ENCODE measurements at places on chromosomes 3 and 15. TPM values are rescaled to one million over a fixed set of nuclear protein-coding genes. Genes with fewer than 3 reads are reported as not detected.

RFT1 gene
- total RNA-seq, result 9.0 TPM

SOX14 gene
- not detected for total RNA-seq

PLCH1 gene
- total RNA-seq, result 14.2 TPM

DPH3 gene
- 20.0 TPM for total RNA-seq

CFAP44 gene
- total RNA-seq, result 1.9 TPM

ACTC1 gene
- total RNA-seq, result under 0.01 TPM

SLC6A20 gene
- not detected for total RNA-seq

CKMT1B gene
- total RNA-seq, result not detected

HIGD2B gene
- 0.32 TPM for total RNA-seq

RASL12 gene
- under 0.01 TPM for total RNA-seq

TEX264 gene
- total RNA-seq, result 37.7 TPM

LHFPL4 gene
- under 0.01 TPM for total RNA-seq

EOMES gene
- not detected for total RNA-seq

FAM81A gene
- total RNA-seq, result under 0.01 TPM

SPTBN5 gene
- total RNA-seq, result 0.32 TPM

CHCHD6 gene
- total RNA-seq, result 9.1 TPM

DUOXA1 gene
- total RNA-seq, result not detected

IL16 gene
- total RNA-seq, result 0.32 TPM

Data from fibroblast of villous mesenchyme (primary cell).